ENCODE measurements at places on chromosomes 2 and 18.

DNA sequence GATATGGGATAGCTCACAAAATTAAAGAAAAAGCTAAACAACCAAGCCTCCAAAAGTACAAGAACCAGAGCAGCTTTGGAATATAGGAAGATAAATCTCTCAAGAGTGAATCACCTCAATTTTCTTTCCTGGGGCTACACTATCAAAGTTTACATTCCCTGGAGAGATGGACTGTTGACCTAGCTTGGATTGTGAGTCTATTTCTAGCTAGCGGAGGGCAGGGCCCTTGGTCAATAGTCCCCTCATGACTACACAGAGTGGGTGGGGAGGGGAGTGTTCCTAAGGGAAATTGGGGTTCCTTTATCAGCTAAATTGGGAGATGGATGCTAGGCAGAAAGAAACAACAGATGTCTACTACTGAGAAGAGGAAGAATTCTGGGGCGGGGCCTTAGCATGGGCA is 29.9 kb upstream of the EIF2AK3 start:
- no peak for DNase-seq

GRCh38 chr2:218255446-218255845 is 5.4 kb upstream of the GPBAR1 start:
- no peak for DNase-seq

DNA sequence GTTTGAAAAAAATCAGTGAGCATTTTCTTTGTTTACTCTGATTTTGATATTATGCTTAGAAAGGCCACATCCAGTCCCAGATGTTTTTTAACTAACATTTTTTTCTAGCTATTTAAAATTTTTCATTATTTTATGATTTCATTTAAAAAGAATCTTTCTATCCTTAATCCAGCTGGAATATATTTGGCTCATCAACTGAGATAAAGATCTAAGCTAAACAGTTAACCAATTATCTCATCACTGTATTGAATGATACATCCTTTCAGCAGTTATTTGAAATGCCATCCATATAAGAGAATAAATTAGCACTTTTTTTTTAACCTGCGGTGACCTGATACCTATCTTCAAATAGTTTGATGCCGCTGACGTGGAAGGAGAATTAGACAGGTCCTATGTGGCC is 245.5 kb upstream of the COPS8 start:
- no peak for DNase-seq

DNA sequence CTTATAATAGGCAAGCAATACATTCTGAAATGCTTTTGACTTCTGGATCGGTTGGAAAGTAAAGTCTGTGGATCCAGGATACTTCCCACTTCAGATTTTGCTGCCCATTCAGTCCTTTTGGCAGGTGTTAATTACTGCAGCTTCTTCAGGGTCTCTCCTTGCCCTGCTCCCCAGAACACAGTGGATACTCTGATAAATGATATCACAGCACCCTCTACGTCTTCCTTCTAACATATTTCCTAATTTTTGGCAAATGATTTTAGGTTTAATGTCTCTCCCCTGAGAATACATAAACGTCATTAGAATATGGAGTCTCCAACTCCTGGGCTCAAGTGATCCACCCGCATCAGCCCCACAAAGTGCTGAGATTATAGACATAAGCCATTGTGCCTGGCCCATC is 249.8 kb downstream of the NYAP2 start:
- DNase-seq = no peak

DNA sequence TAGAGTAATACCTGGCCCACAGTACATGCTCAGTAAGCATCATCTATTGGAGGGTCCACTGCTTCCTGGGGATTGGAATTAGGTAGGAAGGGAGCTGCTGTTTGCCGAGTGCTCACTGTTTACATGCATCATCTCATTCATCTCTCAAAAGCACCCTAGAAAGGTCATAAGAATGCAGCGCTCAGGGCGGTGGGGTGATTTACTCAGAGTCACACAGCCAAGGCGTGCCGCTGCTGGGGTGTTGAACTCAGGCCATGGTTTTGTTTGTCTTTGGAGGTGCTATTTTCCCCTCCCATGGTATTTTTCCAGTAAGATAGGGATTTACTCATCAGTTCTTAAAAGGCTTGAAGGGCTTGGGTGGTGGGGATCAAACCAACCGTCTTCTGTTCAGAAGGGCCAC is 227.5 kb downstream of the LDLRAD4 start:
- DNase-seq = no peak

DNA sequence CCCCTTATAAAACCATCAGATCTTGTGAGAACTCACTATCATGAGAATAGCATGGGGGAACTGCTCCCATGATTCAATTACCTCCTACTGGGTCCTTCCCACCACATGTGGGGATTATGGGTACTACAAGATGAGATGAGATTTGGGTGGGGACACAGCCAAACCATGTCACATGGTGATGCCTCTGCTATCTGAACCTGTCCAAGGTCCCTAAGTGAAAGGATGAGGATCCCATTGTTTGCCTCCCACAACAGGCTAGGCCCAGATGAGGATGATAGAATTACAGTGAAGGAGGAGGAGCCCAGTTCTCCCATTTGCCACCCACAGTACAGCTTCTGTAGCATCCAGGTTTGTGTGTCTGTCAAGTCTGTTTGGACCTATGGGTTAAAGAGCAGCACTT is 65.4 kb downstream of the PRKCE start:
- no peak for DNase-seq

- peak; percentile 49 for DNase-seq
Observed at GRCh38 chr2:187499941-187500532, 52.0 kb upstream of the CALCRL start.

GRCh38 chr2:232076736-232077135 is 115.2 kb downstream of the DIS3L2 start:
- DNase-seq = no peak

Data from midbrain (tissue), 1 donor.